Lower leg skin (tissue), 4 donors: ENCODE measurements at places on chromosomes 2 and 18.

- DNase-seq: no peak
These were observed 41.8 kb downstream of the CFAP221 start for GRCh38 chr2:119586085-119586484.

DNA sequence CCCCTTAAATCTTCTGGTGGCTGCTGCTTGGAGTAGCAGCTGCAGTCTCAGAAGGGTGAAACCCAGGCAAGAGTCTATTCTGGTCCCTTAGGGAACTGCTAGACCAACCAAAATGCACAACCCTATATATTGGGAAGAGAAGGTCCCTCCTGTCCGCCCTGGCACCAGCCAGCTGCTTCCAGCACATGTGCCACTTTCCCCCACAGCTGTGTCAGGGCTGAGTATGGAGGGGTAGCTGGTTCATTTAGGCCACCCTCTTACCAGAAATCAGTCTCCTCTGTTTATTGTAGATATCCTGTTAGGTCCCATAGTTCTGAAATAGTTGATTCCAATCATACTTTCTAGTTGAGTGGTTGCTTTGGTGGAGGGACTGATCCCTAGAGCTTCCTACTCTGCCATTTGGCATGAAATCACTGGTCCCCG lies 68.9 kb downstream of the BIRC6 start:
- no peak for DNase-seq

- no peak for DNase-seq
These were observed 76.8 kb upstream of the PELI1 start for GRCh38 chr2:64220894-64221617.

DNA sequence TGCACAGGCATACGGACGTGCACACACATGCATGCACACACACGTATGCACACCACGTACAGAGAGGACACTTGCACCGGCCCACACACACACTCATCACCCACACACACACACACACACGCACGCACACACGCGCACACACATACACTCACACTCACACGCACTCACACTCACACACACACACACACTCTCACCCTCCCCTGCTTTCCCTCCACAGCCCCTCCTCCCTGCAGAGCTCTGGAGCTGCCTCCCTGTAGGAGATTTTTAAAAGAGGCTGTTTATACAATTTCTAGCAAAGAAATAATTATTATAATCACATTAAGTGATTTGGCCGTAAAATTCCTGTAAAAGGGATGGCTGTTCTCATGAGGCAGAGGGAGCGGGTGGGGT lies 36.5 kb upstream of the SNED1 start:
- peak; percentile 21 for DNase-seq

DNA sequence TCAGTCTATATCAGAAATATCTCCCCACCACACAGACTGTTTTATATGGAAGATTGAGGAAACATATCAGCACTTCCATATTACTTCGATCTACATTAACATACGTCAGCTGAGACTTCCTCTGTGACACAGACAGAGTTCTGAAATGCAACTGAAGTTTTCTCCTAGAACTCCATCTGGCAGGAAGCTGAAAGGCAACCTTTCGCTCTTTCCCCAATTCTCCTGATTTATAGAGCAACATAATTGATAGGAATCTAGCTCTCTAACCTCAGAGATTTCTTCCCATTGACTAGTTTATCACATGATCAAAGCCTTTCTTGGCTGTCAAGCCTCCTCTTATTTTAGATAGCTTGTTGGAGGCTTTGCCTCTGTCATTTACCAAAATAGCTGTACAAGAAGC lies 806.7 kb upstream of the CHAC2 start:
- no peak for DNase-seq

DNA sequence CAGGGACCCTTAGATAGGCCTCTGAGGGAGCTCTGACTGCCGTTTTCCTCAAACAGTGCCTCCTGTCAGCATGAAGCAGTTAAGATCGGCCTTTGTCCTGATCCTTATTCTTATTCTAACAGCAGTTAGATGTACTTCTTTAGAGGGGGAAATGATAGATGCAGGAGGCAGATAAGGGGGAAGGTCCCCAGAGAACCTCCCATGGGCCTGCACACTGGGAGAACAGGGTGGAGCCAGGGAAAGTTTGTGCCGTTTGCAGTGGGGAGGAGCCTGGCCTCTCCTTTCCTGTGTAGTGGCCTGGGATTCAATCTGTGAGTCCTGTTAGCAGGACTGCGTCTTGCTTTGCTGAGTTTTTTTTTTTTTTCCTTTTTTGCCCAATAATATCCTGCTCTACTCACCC lies 7.9 kb upstream of the INPP4A start:
- DNase-seq: no peak

- no peak for DNase-seq
These were observed 184.3 kb downstream of the CYRIA start for GRCh38 chr2:16481351-16481750.
